ENCODE measurements at places on chromosomes 16 and 17.

DNA sequence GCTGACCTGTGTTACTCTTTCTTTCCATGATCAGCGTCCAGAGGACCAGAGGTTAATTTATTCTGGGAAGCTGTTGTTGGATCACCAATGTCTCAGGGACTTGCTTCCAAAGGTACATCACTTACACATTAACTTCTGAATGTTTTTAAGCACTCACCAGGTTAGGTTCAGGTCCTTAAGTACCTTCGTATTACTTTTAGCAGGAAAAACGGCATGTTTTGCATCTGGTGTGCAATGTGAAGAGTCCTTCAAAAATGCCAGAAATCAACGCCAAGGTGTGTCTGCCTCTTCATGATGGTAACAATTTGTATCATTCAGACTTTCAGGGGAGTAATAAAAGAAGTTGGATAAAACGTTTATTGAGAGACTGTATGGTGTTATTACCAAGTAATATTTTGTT, 3.3 kb downstream of the HERPUD1 start:
- no peak for DNase-seq

DNA sequence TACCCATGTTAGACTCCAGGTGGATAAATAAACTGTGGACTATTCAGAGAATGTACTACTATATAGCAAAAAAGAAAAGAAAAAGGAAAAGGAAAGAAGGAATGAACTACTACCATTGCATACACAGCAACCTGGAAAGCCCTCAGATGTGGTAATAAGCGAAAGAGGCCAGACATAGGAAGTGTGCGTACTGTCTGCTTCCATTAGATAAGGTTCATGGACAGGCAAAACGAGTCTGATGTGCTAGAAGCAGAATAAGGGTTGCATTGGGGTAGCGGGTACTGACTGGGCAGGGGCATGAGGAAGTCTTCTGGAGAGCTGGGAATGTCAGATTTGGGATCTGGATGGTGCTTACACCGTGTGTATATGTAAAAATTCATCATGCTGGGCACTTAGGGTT, 21.8 kb downstream of the CLEC16A start:
- DNase-seq, result no peak

DNA sequence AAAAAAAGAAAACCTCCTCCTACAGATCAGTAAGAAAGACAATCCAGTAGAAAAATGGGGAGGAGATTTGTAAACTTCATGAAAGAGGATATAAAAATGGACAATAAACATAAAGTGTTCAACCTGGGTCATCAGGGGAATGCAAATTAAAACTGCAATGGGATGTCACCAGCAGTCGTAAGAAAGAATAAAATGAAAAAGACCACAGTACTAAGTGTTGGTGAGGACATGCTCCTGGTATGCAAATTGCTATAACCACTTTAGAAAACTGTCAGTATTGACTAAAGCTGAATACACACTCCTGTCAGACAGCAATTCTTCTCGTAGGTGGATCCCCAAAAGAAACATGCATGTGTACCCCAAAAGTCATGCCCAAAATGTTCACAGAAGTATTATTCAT, 265.3 kb upstream of the CACNG5 start:
- no peak for DNase-seq

GRCh38 chr17:42294469-42295398, 6.4 kb downstream of the STAT5A start:
- DNase-seq, result no peak

DNA sequence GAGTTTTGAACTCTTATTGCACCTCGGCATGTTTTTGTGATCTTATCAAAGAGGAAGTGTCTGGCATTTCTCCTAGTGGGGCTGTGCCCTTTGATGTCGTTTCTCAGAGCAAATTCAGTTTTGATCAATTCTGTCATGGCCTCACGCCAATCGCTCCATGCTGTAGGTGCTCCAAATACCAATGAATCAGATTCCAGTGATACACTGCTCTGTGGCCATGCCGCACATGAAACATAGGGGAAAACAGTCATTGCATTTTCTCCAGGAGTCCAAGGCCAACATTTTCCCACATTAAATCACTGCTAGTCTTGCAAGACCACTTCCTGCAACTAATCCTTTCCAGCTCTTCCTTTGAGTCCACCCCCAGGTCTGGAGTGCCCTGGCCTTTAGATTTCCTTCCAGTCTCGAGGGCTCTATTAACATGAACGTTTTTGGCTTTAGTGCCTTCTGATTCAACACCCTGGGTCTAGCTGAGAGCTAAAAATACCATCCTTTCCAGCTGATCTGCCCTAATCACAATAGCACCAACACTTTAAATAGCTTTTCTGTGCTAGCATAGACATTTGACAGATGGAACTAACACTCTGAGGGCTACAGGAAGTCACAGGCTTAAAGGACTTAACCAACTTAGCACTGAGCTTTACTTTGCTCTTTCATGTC, 18.2 kb upstream of the RASL10B start:
- no peak for DNase-seq

DNA sequence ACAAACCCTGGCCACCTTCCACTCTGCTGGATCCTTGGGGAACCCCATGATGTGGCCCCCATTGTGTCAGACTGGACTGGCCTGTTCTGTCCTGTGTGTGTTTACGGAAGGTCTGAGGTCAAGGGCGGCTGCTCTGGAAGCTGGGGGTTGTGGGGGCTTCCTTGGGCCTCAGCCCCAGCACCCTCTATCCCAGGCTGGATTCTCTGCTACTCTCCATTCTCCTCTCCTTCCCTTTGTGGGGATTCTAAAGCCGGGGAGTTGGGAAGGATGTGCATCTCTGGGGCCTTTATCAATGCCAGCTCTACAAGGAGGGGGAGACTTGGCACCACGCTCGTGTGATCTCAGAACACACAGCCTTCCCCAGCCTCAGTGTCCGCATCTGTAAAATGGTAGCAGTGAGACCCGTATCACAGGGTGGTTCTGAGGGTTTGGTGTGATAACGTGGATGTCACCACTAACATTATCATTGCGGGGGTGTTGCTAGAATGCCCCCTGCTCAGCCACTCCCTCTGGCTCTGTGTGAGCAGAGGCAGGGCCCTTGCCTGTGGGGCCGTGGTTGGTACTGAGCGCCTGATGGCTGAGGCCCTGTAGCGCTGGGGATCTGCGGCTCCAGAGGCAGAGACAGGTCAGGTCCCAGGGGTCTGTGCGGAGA, 18.1 kb downstream of the ADGRG1 start:
- no peak for DNase-seq

DNA sequence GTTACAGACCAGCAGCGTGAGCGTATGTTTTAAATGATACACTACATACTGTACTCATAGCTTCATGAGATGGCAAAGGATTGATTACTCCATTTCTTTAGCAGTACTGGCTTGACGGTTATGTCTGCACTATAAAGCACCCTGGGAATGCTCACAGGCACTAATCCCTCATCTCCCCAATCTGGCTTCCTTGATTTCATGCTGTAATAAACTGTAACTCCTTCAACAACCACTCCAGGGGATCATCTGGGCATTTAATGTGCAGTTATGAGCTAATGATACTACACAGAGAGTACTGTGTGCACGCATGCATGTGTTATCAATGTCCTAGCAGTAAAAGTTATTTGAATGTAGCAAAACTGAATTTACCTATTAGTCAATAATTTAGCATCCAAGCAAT, 20.2 kb downstream of the MEIOB start:
- no peak for DNase-seq

DNA sequence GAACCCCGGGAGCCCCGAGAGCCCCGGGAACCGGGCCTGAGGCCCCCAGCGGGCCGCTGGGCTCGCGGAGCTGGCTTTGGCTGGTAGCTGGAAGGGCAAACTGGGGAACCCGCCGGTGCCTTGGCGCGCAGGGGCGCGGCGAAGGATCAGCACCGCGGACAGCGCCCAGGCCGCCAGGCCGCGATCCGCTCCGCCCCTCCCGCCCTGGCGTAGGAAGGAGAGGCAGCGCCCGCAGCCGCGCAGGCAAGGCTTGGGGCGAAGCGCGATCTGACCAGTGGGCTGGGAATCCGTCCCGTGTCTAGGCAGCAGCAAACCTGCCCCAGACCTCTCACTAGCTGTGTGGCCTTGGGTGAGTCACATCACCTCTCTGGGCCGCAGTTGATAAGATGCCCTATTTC, 331 bp upstream of the CCDC92B start:
- peak; percentile 43 for DNase-seq

- DNase-seq, result no peak
Observed at GRCh38 chr17:34177642-34178041, 77.4 kb upstream of the CCL2 start.

DNA sequence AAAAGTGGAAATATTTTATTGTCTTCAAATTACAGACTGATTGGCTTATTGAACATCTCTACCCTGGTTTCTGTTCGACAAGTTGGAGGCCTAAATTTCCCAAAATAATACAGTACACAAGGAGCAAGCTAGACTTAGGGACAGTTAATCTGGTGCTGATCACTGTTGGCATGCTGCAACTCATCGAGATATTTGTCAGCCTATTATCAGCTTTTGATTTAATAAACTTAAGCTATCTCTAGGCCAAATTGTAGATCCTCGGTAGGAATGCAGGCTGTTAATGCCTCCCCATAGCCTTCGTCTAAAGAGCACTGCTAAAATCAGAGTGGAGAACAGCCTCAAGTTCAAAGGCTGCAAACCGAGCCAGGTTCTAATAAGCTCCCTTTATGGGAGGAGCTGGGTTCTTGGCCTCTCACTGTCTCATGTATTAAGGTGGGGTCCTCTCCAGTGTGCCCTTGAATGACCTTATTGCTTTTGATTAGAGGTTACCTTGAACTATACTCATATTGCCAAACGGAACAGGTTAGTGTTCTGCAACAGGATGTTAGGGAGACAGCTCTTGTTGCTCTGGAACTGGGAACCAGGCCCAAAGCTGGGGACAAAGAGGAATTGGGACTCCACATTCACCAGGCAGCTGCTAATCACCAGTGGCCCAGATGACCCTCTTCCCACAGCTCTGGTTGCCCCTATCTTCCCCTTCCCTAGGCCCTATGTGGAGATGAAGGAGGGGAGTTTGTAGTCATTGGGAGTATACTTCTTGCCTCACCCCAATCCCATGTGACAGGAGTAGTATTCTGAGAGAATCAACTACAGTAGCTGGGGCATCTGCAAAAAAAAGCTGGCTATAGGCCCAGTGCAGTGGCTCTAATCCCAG, 69.5 kb upstream of the NOL11 start:
- DNase-seq, result no peak

GRCh38 chr17:20073055-20073979, 64.2 kb downstream of the SPECC1 start:
- no peak for DNase-seq

DNA sequence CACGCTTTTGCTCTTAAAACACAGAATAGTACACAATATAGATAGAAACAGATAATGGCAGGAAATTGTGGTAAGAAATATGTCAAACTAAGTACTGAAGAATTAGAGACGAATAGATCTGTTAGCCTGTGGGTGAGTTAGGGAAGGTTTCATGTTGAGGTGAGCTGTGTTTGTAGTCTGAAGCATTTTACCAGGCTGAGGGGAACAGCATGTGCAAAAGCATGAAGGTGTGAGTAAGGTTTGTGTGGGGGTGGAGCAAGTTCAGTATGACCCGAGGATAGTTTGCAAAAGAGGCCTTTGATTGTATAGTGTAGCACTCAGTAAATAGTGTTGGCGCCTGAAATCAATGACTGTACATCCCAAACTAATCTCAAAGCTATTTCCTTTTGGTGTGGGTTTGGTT, 13.8 kb downstream of the IGSF6 start:
- no peak for DNase-seq

DNA sequence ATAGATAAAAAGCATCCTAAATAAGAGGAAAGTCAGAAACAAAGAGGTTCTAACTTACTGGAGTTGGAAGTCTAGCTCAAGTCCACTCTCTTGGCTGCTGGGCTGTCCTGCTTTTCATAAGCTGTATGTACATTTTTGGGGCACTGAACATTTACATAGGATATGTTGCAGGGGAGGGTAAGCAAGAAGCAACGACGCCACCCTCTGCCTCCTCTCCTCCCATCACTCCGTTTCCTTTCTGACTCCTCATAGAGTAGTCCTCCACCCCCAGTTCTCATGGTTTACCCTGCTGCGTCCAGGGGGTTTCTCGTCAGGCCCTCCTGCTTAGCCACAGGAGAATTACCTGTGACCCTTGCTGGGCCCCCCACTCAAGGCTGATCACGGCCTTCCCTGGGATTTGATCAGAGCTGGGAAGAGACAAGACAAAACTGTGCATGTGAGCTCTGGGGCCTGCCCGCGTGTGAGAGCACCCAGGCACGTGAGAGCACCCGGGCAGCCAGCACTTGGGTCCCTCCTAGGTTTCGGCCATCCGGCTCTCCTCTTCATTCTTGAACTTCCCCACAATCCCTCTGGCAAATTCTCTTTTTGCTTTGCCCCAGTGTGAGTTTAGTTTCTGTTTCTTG, 37.1 kb downstream of the TMEM11 start:
- DNase-seq, result no peak

- no peak for DNase-seq
Observed at GRCh38 chr17:29156781-29157180, 23.4 kb downstream of the MYO18A start.

- peak; percentile 43 for DNase-seq
Observed at GRCh38 chr17:38879878-38880665, 10.2 kb downstream of the LASP1 start.

DNA sequence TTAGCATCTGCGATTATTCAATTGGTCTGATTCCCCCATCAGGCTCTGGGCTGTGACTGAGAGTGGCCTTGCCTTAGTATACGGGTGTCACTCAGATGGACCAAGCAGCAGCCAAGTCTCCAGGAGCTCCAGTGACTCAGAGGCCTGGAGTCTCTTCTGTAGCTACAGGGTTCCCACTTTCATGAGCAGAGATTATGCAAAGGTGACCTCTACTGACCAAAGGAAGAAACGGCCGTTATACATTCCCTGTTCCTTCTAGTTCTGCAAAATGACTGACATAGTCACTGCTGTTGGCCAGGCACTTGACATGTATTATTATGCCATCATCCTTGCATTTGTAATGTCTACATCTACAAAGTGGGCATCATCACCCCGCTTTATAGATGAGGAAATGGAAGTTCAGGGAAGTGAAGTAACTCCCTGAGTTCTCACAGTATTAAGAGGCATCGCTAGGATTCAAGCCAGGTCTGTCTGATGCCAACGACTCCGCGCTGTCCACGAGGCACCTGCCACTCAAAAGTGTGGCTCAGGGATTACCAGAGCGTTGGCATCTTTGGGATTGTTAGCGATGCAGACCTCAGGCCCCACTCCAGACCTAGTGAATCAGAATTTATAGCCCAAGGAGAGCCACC, 23.3 kb downstream of the SLC38A7 start:
- peak; percentile 10 for DNase-seq

DNA sequence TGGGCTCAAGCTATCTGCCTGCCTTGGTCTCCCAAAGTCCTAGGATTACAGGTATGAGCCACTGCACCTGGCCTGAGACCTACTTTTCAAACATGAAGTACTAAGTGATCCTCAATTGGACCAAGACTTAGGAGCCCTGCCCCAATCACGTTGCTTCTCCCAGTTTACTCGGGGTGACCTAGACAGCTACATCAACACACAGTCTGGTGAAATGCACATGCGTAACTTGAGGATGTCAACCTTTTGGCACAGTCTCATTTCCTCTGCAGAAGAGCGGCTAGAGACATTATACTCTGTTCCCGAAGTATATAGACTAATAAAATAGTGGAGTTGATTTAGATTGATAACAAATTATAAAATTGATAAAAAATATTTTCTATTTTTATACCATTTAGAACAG, 17.1 kb downstream of the FTO start:
- DNase-seq, result no peak

GRCh38 chr17:57099165-57099564, 14.1 kb downstream of the AKAP1 start:
- DNase-seq, result no peak

Measured in NCI-H2171 (cell line).